ENCODE measurements at places on chromosomes 11 and 22.

DNA sequence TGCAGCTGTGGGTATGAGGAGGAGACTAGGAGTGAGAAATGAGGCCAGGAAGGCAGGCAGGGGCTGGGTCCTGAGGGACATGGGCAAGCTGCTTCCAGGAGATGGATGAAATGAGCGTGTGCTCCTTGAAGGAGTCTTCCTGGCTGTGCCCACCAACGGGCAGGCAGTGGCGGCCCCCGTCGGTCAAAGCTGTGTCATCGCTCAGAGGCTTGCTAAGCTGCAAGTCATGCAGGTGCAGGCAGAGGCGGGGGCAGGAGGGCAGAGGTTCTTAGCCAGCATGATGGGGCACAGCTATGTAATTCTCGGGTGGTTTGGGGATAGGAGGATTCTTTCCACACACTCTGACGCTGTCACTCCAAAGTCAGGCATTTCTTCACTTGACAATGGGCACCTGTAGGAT lies 12.5 kb upstream of the PEX26 start:
- H3K4me1 ChIP-seq: no peaks in the 10 kb centered on the region
- H3K27me3 ChIP-seq: peaks cover 59% of the 10 kb centered on the region
- no peaks in the 10 kb centered on the region for H3K36me3 ChIP-seq
- DNase-seq: no peak
- H3K27ac ChIP-seq: no peak overlapping the region

DNA sequence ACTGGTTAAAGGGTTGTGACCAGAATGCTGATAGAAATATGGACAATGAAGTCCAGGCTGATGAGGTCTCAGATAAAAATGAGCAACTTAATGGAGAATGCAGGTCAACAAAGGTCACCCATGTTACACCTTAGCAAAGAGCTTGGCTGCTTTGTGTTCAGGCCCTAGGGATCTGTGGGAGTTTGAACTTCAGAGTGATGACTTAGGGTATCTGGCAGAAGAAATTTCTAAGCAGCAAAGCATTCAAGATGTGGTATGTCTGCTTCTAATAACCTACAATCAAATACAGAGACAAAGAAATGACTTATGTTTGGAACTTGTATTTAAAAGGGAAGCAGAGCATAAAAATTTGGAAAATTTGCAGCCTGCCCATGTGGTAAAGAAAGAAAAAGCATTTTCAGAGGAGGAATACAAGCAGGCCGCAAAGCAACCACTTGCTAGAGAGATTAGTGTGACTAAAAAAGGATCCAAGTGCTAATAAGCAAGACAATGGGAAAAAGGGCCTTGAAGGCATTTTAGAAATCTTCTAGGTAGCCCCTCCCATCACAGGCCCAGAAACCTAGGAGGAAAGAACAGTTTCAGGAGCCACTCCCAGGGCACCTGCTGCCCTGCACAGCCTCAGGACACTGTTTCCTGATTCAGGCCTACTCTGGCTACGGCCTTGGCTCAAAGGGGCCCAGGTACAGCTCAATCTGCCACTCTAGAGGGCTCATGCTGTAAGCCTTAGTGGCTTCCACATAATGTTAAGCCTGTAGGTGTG lies 41.3 kb downstream of the TNKS1BP1 start:
- H3K4me3 ChIP-seq: no peak overlapping the region
- H3K27ac ChIP-seq: no peak overlapping the region
- no peaks in the 10 kb centered on the region for H3K4me1 ChIP-seq

DNA sequence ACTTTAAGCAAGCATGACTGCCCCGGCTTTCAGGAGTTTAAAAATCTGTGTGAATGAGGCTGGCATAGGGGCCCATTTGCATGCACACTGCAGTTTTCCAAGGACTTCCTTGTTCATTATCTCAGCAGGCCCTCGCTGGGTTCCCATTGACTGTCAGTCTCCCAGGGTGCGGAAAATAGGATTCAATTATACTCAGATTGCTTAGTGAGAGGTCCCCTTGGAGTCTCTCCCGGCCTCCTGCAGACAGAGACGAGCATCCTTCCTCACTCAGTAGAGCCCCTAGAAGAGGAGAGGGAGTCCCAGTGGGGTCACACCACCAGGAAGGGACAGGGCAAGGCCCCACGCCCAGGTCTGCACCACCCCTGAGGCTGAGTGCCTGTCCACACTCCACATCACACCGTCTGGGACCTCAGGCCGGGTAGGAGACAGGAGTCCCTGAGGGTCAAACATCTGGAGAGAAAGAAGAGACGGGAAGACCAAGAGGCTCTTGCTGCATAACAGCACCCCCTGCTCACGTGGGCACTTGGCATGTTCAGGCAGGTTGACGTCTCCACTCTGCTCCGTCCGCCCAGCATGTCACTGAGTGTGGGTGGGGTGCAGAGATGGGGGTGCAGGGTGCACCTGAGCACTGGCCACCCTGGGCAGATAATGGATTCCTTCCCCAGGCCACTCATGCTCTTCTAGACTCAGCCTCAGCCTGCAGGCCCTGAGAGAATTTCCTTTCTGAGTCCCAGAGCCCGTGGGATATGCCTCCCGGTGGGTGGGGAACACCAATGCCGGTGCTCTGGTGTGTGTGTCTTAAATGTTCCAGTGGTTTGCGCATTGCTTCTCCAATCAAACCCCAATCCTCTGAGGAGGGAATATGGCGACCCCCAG lies 58.8 kb downstream of the MCM5 start:
- no peaks in the 10 kb centered on the region for H3K4me1 ChIP-seq
- H3K27ac ChIP-seq: no peak overlapping the region
- no peaks in the 10 kb centered on the region for H3K27me3 ChIP-seq
- H3K36me3 ChIP-seq: peaks cover 5% of the 10 kb centered on the region
- H3K4me3 ChIP-seq: no peak overlapping the region

DNA sequence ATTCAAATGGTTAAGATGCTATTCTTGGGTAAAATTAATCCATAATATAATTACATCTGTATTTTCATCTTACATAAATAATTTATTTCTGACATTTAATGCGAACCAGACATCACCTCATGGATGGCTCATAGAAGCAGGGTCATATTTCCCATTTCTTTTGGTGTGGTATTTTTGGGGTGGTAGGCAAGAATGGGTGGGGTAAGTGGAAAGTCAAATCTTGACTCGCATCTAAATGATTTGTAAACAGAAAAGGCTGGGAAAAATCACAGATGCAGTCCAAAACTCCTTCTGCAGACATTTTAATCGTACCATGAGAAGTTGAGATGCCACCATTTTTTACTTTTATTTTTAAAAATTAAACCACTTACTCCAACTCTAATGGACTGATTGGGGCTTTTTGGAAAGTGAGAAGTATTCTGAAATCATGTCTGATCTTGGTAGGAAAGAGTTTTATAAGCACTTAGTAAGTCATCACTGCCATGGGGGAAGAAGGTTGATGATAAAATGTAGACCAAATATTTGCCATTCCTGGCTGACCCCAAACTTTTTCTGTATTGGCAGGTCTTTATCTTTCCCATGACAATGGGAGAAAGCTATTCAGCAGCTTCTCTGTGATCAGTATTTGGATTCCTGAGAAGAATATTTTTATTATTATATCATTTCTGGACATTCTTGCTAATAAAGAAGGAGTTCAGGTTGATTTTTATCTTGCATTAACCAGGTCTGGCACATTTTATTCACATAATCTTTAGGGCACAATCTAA lies 47.2 kb upstream of the BLID start:
- H3K36me3 ChIP-seq: no peaks in the 10 kb centered on the region
- peaks cover 22% of the 10 kb centered on the region for H3K27me3 ChIP-seq
- DNase-seq: no peak
- H3K4me1 ChIP-seq: no peaks in the 10 kb centered on the region

DNA sequence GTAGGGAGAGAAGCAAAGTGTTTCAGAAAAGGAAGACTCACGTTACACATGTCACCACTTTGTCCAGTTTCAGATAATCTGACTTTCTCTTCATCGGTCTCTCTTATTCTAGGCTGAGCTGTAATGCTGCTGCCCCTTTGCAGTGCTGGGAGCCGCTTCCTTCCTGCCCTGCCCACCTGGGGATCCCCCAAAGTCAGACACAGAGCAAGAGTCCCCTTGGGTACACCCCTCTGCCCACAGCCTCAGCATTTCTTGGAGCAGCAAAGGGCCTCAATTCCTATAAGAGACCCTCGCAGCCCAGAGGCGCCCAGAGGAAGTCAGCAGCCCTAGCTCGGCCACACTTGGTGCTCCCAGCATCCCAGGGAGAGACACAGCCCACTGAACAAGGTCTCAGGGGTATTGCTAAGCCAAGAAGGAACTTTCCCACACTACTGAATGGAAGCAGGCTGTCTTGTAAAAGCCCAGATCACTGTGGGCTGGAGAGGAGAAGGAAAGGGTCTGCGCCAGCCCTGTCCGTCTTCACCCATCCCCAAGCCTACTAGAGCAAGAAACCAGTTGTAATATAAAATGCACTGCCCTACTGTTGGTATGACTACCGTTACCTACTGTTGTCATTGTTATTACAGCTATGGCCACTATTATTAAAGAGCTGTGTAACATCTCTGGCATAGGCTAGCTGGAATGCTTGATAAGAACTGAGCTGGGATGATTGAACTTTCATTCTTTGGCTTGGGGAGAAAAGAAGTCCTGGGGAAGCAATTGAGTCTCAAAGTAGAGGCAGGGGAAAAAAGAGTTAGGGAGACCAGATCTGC lies 31.2 kb upstream of the SMIM35 start:
- H3K4me1 ChIP-seq: peaks cover 26% of the 10 kb centered on the region
- peaks cover 26% of the 10 kb centered on the region for H3K27me3 ChIP-seq
- H3K36me3 ChIP-seq: no peaks in the 10 kb centered on the region
- no peak overlapping the region for H3K4me3 ChIP-seq

GRCh38 chr11:106304274-106304673 lies 226.8 kb downstream of the AASDHPPT start:
- H3K4me3 ChIP-seq: no peak overlapping the region
- H3K27ac ChIP-seq: no peak overlapping the region
- no peaks in the 10 kb centered on the region for H3K36me3 ChIP-seq
- H3K27me3 ChIP-seq: no peaks in the 10 kb centered on the region

DNA sequence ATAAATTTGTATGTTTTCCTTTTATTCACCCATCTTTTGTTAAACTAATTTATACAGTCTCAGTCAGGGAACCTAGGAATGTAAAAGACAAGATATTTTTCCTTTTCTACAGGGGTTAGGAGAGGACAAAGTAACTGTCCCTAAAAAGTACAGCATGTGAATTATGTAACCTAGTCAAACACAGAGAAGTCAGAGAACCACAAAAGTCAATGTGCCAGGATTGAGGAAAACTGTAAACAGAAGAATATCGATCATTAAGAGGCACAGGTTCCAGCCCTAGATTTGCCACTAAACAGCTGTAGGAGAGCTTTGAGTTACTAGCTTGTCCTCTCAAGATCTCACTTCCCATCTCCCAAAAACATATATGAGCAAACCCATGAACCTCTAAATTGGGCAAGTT lies 550.9 kb upstream of the FAT3 start:
- no peaks in the 10 kb centered on the region for H3K27me3 ChIP-seq
- no peaks in the 10 kb centered on the region for H3K4me1 ChIP-seq
- H3K27ac ChIP-seq: no peak overlapping the region
- H3K36me3 ChIP-seq: no peaks in the 10 kb centered on the region

- H3K27me3 ChIP-seq: peaks cover 29% of the 10 kb centered on the region
- DNase-seq: no peak
- H3K4me1 ChIP-seq: peaks cover 10% of the 10 kb centered on the region
- H3K36me3 ChIP-seq: no peaks in the 10 kb centered on the region
Observed at GRCh38 chr11:64998141-64998540, 1.4 kb upstream of the BATF2 start.

DNA sequence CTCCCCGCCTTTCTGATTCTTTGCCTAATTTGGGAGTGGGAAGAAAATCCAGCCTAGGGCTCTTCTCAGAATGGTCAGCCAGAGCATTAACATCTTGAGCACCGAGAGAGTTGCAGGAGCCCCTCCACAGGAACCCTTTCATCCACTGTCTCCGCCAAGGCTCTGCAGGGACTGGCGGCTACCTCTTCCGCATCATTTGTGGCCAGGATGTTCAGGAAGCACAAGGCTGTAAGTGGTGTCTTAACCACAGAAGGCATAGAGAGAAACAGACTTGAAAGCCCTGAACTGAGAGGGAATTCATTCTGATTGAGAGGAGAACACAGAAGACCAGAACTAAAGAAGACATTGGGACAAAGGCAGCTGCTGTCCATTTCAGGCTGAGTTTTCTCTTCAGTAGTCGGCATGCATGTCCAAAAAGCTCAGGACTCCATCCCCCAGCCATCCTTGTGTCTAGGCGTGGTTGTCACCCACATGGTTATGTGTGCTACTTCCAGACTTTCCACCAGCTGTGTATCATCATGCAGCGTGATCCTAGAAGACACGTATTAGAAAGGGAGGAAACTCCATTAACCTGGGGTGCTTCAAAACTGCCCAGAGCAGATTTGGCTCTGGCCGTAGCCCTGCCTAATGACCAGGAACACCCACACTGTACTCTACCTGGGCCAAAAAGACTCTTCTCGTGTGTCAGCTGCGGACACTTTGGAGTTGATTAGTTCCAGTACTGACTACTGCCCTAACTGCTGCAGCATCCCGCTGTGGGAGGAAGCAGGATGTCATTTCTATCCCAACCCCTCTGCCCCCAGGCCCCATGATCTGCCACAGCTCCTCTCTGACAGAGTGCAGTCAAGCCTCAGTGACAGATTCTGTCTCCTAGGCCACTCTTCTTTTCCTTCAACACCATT lies 725.1 kb downstream of the NTM start:
- H3K27ac ChIP-seq: no peak overlapping the region
- no peaks in the 10 kb centered on the region for H3K36me3 ChIP-seq

DNA sequence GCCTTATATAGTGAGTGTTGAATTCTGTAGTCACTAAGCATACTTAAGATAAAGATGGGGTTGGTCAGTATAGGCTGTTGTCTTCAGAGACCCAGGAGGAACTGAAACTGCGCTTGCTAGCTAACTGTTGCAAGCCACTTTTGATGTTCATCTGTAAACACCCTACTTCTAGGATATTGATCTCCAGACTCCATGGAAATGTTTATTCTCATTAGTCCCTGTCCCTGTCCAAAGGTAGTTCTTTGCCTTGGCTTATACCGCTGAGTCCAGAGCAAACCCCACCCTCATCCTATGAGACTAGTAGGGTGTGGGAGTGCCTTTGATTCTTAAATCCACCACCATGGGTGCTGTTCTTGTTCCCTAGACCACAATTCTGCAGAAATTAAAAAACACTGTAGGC lies 36.4 kb downstream of the DEPDC5 start:
- DNase-seq: no peak
- no peaks in the 10 kb centered on the region for H3K27me3 ChIP-seq
- H3K4me1 ChIP-seq: peaks cover 3% of the 10 kb centered on the region
- no peak overlapping the region for H3K4me3 ChIP-seq

DNA sequence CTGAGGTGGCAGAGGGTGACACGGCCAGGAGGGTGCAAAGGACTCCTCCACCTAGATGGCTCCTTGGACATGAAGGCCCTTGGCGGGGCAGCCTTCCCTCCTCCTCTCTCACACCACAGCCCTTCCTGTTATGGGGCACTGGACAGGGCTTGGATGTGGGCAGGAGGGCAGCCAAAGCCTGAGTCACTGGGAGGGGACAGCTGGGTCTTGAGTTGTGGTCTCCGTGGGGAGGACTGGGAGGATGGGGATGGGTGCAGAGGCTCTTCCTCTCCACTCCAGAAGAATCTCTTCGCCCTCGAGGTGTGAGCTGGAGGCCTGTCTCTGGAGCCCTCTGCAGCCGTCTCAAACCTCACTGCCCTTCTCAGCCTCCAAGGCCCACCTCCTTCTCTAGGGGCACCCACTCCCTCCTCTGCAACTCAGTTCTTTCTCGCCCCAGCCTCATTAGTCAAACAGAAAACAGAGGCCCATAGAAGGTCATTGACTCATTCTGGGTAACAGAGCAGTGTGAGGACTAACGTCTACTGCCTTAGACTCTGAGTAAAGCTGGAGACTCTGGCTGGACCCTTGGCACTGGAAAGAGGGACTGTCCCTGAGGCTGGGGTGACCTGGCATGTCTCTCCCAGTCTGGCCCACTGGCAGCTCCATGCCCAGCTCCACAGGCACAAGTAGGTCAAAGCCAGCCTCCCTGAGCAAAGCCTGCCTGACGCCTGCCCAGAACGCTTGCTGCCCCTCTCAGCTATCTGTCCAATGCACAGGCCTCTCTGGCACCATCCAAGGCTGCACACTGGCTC lies 47.5 kb upstream of the CDON start:
- no peak for DNase-seq
- H3K4me3 ChIP-seq: no peak overlapping the region
- no peaks in the 10 kb centered on the region for H3K36me3 ChIP-seq

Data from effector memory CD8-positive, alpha-beta T cell (primary cell).